GM12878 (cell line): ENCODE measurements at places on chromosomes 5 and 9.

DNA sequence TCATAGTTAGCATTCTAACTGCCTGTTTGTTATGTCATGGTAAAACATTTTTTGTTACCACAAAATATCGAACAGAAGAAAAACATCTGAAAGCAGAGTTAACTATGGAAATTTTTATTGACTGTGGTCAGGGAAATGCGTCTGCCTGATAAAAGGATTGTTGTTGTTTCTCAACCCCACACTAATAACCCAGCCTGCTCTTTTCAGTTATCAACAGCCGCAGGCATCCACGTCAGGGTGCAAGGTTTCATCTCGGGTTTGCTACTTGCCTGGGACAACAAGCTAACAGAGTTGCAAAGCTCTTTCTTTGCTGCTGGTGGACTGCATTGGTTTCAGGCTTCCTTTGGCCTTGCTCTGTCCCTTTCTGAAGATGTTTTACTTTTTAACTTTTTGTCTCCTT is 969.2 kb downstream of the CDH18 start:
- H3K36me3 ChIP-seq: no peaks in the 10 kb centered on the region
- H3K4me1 ChIP-seq: no peaks in the 10 kb centered on the region
- no peak overlapping the region for H3K4me3 ChIP-seq
- H3K27me3 ChIP-seq: no peaks in the 10 kb centered on the region
- no peak for DNase-seq

GRCh38 chr5:104053353-104053649 is 490.7 kb upstream of the NUDT12 start:
- H3K27me3 ChIP-seq: no peaks in the 10 kb centered on the region
- no peaks in the 10 kb centered on the region for H3K36me3 ChIP-seq
- H3K4me3 ChIP-seq: no peak overlapping the region
- H3K27ac ChIP-seq: no peak overlapping the region
- no peak for DNase-seq

GRCh38 chr5:14054965-14055963 is 87.9 kb upstream of the TRIO start:
- no peak overlapping the region for H3K4me3 ChIP-seq
- no peak overlapping the region for H3K27ac ChIP-seq
- H3K4me1 ChIP-seq: no peaks in the 10 kb centered on the region
- no peaks in the 10 kb centered on the region for H3K27me3 ChIP-seq
- DNase-seq: no peak
- no peaks in the 10 kb centered on the region for H3K36me3 ChIP-seq

DNA sequence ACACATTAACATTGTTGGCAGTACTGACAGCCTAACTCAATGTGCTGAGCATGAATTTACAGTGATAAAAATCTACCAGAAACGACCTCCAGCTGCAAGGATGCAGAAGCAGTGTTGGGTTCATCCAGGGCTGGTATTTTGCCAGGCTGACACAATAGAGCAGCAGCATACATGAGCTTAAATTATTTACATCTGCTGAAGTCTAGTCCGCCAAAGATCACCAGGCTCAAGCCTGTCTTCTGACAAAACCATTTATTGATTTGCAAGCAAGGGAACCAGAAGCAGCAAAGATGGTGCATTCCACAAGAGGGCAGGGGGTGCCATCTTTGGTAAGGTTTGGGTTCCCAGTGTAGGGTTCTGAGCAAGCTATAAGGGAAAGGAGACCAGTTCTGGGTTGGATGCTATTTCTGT is 8.7 kb upstream of the C5orf34 start:
- no peaks in the 10 kb centered on the region for H3K27me3 ChIP-seq
- H3K4me3 ChIP-seq: no peak overlapping the region
- no peak for DNase-seq

DNA sequence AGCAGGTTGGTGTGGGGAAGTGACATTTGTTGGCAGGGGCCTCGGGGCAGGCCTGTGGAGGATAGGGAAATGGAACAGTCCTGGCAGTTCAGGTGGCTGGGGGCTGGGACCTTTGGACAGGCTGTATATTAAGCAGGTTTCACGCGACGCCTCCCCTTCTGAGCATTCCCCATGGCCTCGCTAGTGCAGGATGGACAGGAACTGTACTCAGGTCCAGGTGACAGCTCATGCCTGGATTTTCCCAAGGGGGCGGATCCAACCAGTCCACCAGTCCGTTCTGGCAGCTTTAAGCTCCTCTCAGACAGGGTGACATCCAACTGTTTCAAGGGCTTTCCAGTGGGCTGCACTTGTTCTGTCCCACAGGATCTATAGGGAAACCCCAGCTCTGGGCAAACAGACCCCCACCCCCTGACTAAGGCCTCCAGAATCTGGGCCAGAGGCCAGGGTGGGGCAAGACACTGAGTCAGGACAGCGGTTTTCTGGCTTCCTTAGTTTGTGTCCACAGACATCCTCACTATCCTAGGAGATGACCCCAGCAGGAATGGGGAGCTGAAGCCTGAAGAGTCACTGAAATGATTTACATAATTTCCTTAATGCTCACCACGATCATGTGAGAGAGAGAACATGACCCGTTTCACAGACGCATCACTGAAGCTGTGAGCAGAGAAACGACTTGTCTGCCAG is 20.9 kb downstream of the CSF2 start:
- H3K4me1 ChIP-seq: peaks cover 32% of the 10 kb centered on the region
- DNase-seq: no peak
- H3K4me3 ChIP-seq: no peak overlapping the region
- no peak overlapping the region for H3K27ac ChIP-seq

DNA sequence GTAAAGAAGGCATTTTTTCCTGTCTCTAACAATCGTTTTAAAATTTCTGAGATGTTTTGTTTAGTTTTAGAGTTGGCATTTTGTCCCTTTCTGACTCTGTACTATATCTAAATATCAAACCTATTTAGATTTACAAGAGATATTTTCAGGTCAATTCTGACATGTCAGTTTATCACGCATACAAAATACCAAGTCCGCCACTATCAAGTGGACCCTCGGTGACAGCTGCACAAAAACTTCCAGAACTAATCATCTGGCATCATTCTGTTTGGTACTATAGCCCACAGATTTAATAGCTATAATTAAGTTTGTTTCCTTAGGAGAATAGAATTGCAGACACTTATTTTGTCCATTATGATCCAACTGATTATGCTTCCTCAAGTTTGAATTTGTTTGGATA is 1278.2 kb downstream of the CDH12 start:
- DNase-seq: no peak
- H3K4me1 ChIP-seq: no peaks in the 10 kb centered on the region
- H3K4me3 ChIP-seq: no peak overlapping the region
- no peak overlapping the region for H3K27ac ChIP-seq
- H3K27me3 ChIP-seq: no peaks in the 10 kb centered on the region

DNA sequence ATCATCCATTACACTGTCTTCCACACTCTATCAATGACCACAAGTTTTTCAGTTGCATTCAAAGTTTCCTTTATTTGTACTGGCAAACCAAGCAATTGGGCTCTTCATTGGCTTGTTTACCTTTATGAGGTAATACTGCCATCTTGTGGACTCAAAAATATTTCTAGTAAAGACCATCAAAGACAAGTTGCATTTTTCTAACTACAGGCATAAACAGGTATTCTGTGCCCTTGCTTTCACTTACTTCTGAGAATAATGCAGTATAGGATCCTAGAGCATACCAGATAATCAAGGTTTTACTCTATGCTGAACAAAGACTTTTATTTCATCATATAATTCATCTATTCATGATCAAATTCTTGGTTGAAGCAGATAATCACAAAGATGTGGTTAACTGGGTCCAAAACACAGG is 173.7 kb upstream of the POU5F2 start:
- H3K36me3 ChIP-seq: no peaks in the 10 kb centered on the region
- no peaks in the 10 kb centered on the region for H3K4me1 ChIP-seq
- no peaks in the 10 kb centered on the region for H3K27me3 ChIP-seq
- no peak overlapping the region for H3K27ac ChIP-seq

- no peaks in the 10 kb centered on the region for H3K4me1 ChIP-seq
- no peak for DNase-seq
- H3K36me3 ChIP-seq: no peaks in the 10 kb centered on the region
- H3K4me3 ChIP-seq: no peak overlapping the region
Measured at GRCh38 chr9:75893106-75893505, 2.6 kb downstream of the PCSK5 start.

GRCh38 chr9:5455181-5455580 is 4.8 kb downstream of the CD274 start:
- H3K27me3 ChIP-seq: no peaks in the 10 kb centered on the region
- peaks cover 28% of the 10 kb centered on the region for H3K4me1 ChIP-seq
- peaks cover 3% of the 10 kb centered on the region; the same call in 1 of the 2 replicates for H3K36me3 ChIP-seq
- peak overlapping the region; percentile 84 for H3K27ac ChIP-seq
- no peak for DNase-seq
- peak overlapping the region; percentile 42 for H3K4me3 ChIP-seq

GRCh38 chr5:178993236-178993765 is 1.8 kb downstream of the GRM6 start:
- no peaks in the 10 kb centered on the region for H3K4me1 ChIP-seq
- no peak for DNase-seq
- H3K4me3 ChIP-seq: no peak overlapping the region
- H3K36me3 ChIP-seq: no peaks in the 10 kb centered on the region

GRCh38 chr9:134757216-134757975 is 115.8 kb downstream of the COL5A1 start:
- no peak for DNase-seq
- H3K4me1 ChIP-seq: no peaks in the 10 kb centered on the region
- H3K27me3 ChIP-seq: no peaks in the 10 kb centered on the region

DNA sequence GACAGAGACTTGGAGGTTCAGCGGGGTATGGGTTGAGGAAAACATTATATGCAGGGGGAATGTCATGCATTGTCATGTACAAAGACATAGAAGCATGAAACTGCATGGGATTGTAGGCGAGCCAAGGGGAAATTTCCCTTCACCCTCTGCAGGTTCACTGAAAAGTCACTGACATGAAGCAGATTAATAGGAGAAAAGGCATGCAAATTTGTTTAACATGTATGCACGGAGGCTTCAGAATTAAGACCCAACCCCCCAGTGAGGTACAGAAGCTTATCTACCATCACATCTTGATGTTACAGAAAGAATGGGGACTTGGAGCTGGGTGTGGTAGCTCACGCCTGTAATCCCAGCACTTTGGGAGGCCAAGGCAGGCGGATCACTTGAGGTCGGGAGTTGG is 18.5 kb downstream of the NIM1K start:
- H3K27me3 ChIP-seq: no peaks in the 10 kb centered on the region
- no peak overlapping the region for H3K4me3 ChIP-seq
- H3K4me1 ChIP-seq: no peaks in the 10 kb centered on the region
- H3K27ac ChIP-seq: no peak overlapping the region
- H3K36me3 ChIP-seq: no peaks in the 10 kb centered on the region
- no peak for DNase-seq

GRCh38 chr5:139705655-139706587 is 57.8 kb downstream of the CXXC5 start:
- no peak overlapping the region for H3K27ac ChIP-seq
- peaks cover 1% of the 10 kb centered on the region for H3K27me3 ChIP-seq
- no peaks in the 10 kb centered on the region for H3K36me3 ChIP-seq

- DNase-seq: no peak
- H3K27ac ChIP-seq: no peak overlapping the region
- no peaks in the 10 kb centered on the region for H3K36me3 ChIP-seq
- H3K4me1 ChIP-seq: no peaks in the 10 kb centered on the region
Measured at GRCh38 chr9:14413812-14414211, 99.9 kb upstream of the NFIB start.
